Naive B cell (primary cell): ENCODE measurements at places on chromosomes 13 and 19. TPM values are rescaled to one million over a fixed set of nuclear protein-coding genes. Genes with fewer than 3 reads are reported as not detected.

- no peaks in the 10 kb centered on the region for H3K27me3 ChIP-seq
- no peaks in the 10 kb centered on the region for H3K4me1 ChIP-seq
- no peak overlapping the region for H3K27ac ChIP-seq
- no peak overlapping the region for H3K4me3 ChIP-seq
Observed at GRCh38 chr13:60509601-60510386, 112.8 kb downstream of the TDRD3 start.

DNA sequence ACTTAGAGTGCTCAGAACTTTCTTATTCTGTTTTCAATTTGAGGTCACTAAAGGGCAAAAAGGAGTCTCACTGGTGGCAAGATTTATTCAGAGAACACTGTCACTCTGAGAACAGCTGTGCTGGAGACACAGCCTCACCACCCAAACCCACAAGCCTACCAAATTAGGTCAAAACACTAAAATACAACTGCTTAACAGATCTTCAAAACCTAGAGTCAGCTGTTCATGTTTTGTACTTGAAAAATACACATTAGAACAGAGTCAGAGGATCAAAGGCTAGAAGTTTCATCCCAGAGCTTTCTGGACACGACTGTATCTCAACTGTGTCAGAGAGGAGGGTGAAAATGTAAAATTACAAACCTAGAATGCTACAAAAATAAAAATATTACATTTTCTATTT lies 89.3 kb downstream of the MIPEP start:
- no peak overlapping the region for H3K27ac ChIP-seq
- H3K4me3 ChIP-seq = peak overlapping the region; percentile 7
- peaks cover 10% of the 10 kb centered on the region for H3K27me3 ChIP-seq
- H3K36me3 ChIP-seq = peaks cover 33% of the 10 kb centered on the region

GRCh38 chr19:31911577-31911976 lies 433.8 kb upstream of the ZNF507 start:
- H3K27ac ChIP-seq = no peak overlapping the region
- no peaks in the 10 kb centered on the region for H3K27me3 ChIP-seq
- H3K4me3 ChIP-seq = no peak overlapping the region
- no peaks in the 10 kb centered on the region for H3K4me1 ChIP-seq

GRCh38 chr13:75800545-75800944 lies 164.4 kb downstream of the LMO7 start:
- no peak for DNase-seq
- H3K36me3 ChIP-seq = peaks cover 16% of the 10 kb centered on the region
- H3K4me1 ChIP-seq = peaks cover 6% of the 10 kb centered on the region
- no peak overlapping the region for H3K27ac ChIP-seq
- H3K4me3 ChIP-seq = no peak overlapping the region

GRCh38 chr19:18017275-18018083 lies 9.5 kb downstream of the ARRDC2 start:
- H3K27me3 ChIP-seq = no peaks in the 10 kb centered on the region
- H3K4me3 ChIP-seq = no peak overlapping the region

DNA sequence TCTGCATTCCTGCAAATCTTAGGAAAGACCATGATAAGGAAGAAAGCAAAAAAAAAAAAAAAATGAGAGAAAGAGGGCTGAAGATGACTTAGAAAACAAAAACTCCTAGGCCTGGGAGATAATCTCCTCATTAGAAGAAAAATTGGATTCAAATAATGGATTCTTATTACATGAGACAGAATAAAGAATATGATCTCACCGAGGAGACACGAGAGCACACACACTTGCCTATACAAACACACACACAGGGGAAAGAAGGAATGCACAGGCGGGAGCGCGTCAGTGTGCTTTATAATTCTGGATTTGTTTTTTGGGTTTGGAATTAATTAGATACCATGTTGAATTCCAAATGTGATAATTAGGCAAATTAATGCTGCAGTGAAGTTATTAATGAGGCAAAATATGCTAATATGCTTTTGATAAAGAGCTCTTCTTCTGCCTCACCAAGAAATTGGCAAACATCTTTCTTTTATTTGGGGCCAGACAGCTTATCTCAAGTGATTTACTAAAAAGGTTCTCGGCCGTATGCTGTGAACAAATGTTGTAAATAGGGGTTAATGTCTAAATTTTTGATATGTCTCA lies 36.1 kb upstream of the PCDH8 start:
- H3K27ac ChIP-seq = no peak overlapping the region
- DNase-seq = no peak
- no peaks in the 10 kb centered on the region for H3K4me1 ChIP-seq
- H3K27me3 ChIP-seq = peaks cover 12% of the 10 kb centered on the region
- H3K36me3 ChIP-seq = no peaks in the 10 kb centered on the region

DNA sequence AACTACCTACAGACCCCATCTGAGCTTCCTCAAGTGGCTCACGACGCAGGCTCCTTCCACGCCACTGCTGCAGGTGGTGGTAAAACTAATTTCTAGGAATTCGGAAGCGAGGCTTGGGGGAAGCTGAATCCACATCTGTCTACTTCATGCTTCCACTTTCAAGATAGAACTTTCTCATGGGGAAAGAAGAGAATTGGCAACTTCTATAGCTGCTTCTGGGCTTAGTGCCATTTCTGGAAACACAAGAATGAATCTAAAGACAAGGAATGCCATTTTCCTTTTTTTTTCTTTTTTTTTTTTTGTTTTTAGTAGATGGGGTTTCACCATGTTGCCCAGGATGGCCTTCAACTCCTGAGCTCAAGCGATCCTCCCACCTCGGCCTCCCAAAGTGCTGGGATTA lies 2.8 kb upstream of the NLRP12 start:
- no peak overlapping the region for H3K27ac ChIP-seq
- H3K4me1 ChIP-seq = no peaks in the 10 kb centered on the region
- H3K36me3 ChIP-seq = no peaks in the 10 kb centered on the region
- no peak overlapping the region for H3K4me3 ChIP-seq
- DNase-seq = no peak
- peaks cover 35% of the 10 kb centered on the region for H3K27me3 ChIP-seq

GRCh38 chr19:38928391-38929001 lies 2.1 kb downstream of the SARS2 start:
- DNase-seq = no peak
- H3K36me3 ChIP-seq = no peaks in the 10 kb centered on the region
- peak overlapping the region; percentile 71 for H3K4me3 ChIP-seq

- no peak overlapping the region for H3K4me3 ChIP-seq
- peaks cover 39% of the 10 kb centered on the region for H3K4me1 ChIP-seq
- no peak for DNase-seq
Observed at GRCh38 chr13:41495044-41495443, 37.7 kb downstream of the RGCC start.

- no peaks in the 10 kb centered on the region for H3K36me3 ChIP-seq
- DNase-seq = no peak
- no peak overlapping the region for H3K27ac ChIP-seq
- H3K4me3 ChIP-seq = no peak overlapping the region
- H3K4me1 ChIP-seq = peaks cover 22% of the 10 kb centered on the region
- H3K27me3 ChIP-seq = peaks cover 51% of the 10 kb centered on the region
Observed at GRCh38 chr19:50729894-50730293, 6.7 kb downstream of the CLEC11A start.

GRCh38 chr13:113971471-113972231 lies 2.2 kb downstream of the C13orf46 start:
- H3K36me3 ChIP-seq = no peaks in the 10 kb centered on the region
- H3K4me3 ChIP-seq = no peak overlapping the region
- H3K4me1 ChIP-seq = no peaks in the 10 kb centered on the region
- no peaks in the 10 kb centered on the region for H3K27me3 ChIP-seq
- no peak overlapping the region for H3K27ac ChIP-seq
- DNase-seq = no peak

GRCh38 chr19:50500060-50500752 lies 10.8 kb downstream of the JOSD2 start:
- no peaks in the 10 kb centered on the region for H3K27me3 ChIP-seq
- no peaks in the 10 kb centered on the region for H3K36me3 ChIP-seq
- DNase-seq = no peak
- H3K4me3 ChIP-seq = no peak overlapping the region
- H3K4me1 ChIP-seq = no peaks in the 10 kb centered on the region

DNA sequence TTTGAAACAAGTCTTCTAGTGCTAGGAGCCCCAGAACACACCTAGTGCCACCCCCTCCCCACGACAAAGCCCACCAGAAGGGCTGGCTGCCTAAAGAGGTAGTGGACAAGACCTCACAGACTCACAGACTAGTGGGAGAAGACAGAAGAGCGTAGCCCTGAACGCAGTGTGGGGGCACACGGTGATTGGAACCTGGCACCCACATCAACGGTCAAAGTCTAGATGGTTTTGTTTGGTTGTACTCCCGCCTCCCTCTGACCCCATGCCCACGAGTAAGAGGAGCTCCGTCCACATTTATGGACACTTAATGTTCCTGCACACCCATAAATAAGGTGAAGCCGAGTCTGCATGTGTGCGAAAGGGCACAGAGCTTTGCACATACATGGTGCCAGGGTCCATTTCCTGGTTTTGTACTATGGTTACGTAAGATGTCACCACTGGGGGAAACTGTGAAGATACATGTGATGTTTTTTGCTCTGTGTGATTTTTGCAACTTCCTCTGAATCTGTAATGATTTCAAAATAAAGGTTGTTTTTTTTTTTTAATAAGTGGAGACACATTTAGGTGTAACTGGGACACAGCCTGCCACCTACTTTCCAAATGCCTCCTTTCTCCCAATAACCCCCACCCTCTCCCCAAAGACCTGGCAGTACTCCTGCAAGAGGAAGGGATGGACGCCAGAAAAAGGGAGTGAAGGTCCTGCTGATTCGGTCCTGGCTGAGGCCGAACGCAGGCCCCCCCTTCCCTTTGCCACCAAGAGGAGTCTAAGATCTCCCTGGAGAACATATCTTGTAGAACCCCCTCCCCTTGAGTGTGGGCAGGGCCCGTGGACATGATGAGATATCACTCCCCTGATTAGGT lies 72.8 kb downstream of the GNG7 start:
- H3K27me3 ChIP-seq = no peaks in the 10 kb centered on the region
- peak overlapping the region; percentile 99 for H3K27ac ChIP-seq
- H3K4me1 ChIP-seq = peaks cover 97% of the 10 kb centered on the region
- H3K4me3 ChIP-seq = peak overlapping the region; percentile 84

DNA sequence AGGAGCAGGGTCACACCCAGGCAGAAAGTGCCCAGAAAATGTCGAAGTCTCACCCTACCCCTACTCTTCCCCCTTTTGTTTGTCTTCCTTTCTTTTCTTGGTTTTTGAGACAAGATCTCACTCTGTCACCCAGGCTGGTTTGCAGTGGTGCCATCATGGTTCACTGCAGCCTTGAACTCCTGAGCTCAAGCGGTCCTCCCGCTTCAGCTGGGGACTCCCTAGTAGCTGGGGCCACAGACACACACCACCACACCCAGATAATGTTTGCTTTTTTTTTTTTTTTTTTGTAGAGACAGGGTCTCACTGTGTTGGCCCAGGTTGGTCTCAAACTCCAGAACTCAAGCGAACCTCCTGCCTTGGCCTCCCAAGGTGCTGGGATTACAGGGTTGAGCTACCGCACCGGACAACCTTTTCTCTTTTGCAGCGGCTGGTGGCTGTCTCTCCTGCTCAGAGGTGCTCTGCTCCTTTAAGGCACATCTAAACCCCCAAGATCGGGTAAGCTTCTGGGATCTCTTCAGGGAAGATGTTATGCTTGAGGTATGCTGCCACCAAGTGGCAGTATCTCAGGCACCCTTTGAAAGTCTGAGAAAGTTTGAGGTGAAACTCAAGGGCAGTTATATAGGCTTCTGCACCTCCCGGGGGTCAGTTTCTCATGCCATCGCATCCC lies 22.4 kb upstream of the EBI3 start:
- H3K27me3 ChIP-seq = peaks cover 6% of the 10 kb centered on the region
- H3K27ac ChIP-seq = no peak overlapping the region
- DNase-seq = no peak
- no peaks in the 10 kb centered on the region for H3K36me3 ChIP-seq
- H3K4me3 ChIP-seq = no peak overlapping the region
- H3K4me1 ChIP-seq = peaks cover 4% of the 10 kb centered on the region

GRCh38 chr13:60351326-60351725 lies 45.7 kb upstream of the TDRD3 start:
- peaks cover 34% of the 10 kb centered on the region for H3K27me3 ChIP-seq
- no peak overlapping the region for H3K4me3 ChIP-seq
- no peak overlapping the region for H3K27ac ChIP-seq
- no peaks in the 10 kb centered on the region for H3K36me3 ChIP-seq

- no peaks in the 10 kb centered on the region for H3K36me3 ChIP-seq
- DNase-seq = no peak
- no peaks in the 10 kb centered on the region for H3K4me1 ChIP-seq
Observed at GRCh38 chr13:96091164-96092117, 1.5 kb downstream of the HS6ST3 start.

- H3K4me3 ChIP-seq = no peak overlapping the region
- H3K4me1 ChIP-seq = peaks cover 4% of the 10 kb centered on the region
- H3K27ac ChIP-seq = no peak overlapping the region
- H3K27me3 ChIP-seq = no peaks in the 10 kb centered on the region
- DNase-seq = no peak
Observed at GRCh38 chr19:49999371-50000010, 25.7 kb downstream of the VRK3 start.

CLDN10 gene
- not detected for polyA plus RNA-seq

DNAAF3 gene
- polyA plus RNA-seq = not detected

TMEM150B gene
- not detected for polyA plus RNA-seq

TLE6 gene
- 0.43 TPM for polyA plus RNA-seq

RABAC1 gene
- polyA plus RNA-seq = 242 TPM

CLEC11A gene
- polyA plus RNA-seq = 1.0 TPM

CCDC8 gene
- polyA plus RNA-seq = not detected

FBXW9 gene
- 5.0 TPM for polyA plus RNA-seq

TNFSF13B gene
- 3.3 TPM for polyA plus RNA-seq

APOC1 gene
- not detected for polyA plus RNA-seq

SEMA6B gene
- polyA plus RNA-seq = not detected
